ENCODE measurements at places on chromosomes 5 and 9.

GRCh38 chr9:134730011-134730760, 88.6 kb downstream of the COL5A1 start:
- DNase-seq: no peak

DNA sequence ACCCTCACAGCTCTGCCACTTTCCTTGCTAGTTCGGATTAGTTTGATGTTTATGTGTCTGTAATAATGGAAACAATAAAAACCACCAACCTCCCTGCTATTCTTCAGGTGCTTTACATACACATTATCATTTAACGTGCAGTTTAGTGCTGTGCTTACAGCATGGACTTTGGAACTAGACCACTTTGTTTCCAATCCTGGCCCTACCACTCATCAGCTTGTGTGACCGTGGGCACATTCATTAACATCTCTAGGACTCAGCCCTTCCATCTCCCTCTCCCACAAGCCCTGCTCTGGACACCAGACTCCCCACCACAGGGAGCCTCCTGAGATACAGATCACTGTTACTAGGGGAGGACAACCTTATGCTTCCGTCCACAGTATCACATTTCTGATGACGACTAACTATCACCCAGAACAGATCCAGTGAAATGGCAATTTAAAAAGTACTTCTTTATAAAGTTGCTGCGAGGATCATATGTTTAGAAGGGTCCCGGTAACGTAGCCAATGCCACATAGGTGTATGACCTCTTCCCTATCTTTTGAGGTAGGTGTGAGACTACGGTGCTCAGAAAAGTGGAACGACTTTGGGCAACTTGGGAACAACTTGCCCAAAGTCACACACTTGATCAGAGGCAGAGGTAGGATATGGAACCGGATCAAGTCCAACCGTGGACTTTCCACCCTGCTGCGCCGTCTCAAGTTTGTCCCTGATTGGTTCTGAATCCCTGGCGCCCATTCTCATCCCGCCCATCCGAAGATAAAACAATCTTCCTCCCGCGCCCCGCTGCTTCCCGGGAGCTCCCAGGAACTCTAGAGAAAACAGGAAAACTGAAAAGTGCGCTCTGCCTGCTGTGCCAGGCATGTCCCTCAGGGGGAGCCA, 132.4 kb upstream of the NIPBL start:
- no peak for DNase-seq

- no peak for DNase-seq
Observed at GRCh38 chr5:125575891-125576505, 829.6 kb upstream of the ZNF608 start.

GRCh38 chr5:140133514-140134167, 7.9 kb downstream of the IGIP start:
- no peak for DNase-seq

DNA sequence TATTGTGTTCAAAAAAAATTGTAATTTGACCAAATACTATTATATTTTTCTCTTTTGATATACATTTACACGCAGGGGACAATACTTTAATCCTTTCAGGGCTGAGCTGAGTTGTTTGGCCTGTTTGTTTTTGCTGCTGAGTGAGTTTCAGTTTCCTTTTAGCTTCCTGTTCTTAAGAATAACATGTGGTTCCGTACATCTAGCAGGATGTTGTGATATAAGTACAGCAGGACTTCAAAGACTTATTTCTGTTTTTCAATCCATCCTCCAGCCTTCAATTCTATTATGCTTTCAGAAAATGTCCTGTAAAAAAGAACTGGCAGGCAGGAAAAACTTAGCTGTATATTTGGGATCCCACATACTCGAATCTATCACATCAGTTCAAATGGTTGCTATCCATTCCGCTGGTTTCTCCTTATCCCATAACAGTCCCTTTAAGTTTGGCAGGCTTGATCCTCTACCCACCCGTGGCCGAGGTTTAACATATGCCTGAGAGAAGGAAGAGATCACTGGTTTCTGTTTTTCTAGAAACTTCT, 1037.3 kb upstream of the ACO1 start:
- no peak for DNase-seq

DNA sequence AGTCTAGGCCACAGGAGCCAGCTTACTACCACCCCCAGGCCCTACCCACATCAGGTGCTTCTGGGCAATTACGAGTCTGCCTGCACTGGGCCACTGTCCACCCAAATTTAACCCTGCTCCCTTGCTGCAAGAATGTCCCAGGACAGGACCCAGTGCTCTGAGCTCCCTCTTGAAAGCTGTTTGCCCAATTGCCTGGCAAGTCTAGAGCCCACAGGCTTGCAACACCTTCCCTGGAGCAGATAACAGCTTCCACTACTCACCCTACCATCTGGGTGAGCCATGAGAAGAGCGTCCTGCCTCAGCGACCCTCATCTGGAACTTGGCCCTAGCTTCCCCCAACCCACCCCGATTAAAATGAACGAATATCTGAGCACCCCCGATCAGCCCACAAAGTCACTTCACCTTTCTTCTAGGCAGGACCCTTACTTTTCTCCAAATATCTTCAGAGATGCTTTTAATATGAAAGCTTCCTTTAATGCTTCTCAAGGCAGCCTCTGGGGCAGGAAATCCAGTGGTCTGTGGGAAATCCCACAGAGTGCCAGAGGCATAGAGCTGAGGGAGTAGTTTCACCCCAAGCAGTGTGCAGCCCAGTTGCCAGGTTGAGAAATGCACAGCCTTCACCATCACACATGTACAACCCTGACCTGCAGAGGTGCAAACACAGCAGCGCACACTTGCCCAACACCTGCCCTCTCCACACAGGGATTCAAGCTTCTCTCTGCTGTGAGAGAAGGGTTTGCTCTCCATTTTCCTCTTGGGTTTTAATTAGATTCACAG, 10.6 kb downstream of the ACSL6 start:
- no peak for DNase-seq

DNA sequence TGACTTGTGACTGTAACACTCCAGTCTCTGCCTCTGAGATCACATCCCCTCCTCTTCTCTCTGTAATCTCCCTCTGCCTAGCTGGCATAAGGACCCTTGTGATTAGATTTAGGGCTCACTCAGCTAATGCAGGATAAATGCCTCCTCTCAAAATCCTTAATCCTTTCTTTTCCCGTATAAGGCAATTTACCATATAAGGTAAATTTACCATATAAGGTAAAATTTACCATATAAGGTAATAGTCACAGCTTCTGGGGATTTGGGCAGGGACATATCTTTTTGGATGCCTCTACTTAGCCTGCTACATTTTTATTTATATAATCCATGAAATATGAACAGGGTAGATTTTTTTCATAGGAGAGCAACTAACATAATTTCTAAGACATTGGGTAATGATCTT, 318.0 kb upstream of the PUM3 start:
- DNase-seq: no peak

DNA sequence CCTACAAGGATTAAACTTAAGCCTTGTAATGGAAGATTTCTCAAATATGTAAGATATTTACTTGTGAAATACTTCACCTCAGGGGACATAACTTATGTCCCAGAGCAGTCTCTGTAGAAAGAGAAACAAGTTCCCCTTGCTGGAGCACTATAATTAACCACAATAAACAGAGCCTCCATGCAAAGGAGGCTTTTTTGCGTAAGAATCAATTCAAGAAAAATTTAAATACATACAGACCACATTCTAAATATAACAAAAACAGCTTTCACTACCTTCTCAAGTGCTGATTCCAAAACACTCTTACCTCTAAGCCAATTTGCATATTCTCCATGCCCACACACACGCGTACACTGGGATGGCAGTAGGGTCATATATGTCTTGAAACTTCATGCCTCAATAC, 30.7 kb upstream of the CCNB1 start:
- DNase-seq: no peak

DNA sequence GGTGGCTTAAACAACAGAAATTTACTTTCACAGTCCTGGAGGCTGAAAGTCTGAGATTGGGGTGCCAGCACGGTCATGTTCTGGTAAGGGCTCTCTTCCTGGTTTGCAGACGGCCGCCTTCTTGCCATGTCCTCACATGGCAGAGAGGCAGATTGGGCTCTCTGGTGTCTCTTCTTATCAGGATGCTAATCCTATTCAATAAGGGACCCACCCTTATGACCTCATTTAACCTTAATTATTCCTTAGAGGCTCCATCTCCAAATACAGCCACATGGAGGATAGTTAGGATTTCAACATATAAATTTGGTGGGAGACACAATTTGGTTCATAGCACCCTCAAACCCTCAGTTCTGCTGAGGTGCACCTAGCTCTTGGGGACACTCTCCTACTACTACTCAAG, 180.4 kb downstream of the DAB2IP start:
- no peak for DNase-seq
